ENCODE measurements at places on chromosomes 3 and 15. TPM values are rescaled to one million over a fixed set of nuclear protein-coding genes. Genes with fewer than 3 reads are reported as not detected.

OTOL1 gene
- total RNA-seq, result not detected

MRAS gene
- 0.07 TPM for total RNA-seq

LIPC gene
- 1.2 TPM for total RNA-seq

ZNF445 gene
- 16.3 TPM for total RNA-seq

UCN2 gene
- total RNA-seq, result not detected

ACSBG1 gene
- not detected for total RNA-seq

DPPA4 gene
- 1.4 TPM for total RNA-seq

OXTR gene
- total RNA-seq, result 2.0 TPM

HYAL1 gene
- total RNA-seq, result not detected

CCR3 gene
- total RNA-seq, result not detected

UROC1 gene
- total RNA-seq, result not detected

VPS8 gene
- total RNA-seq, result 30.2 TPM

NME9 gene
- 0.45 TPM for total RNA-seq

GOLGA8S gene
- 0.16 TPM for total RNA-seq

ZNF660 gene
- 1.0 TPM for total RNA-seq

COL6A6 gene
- not detected for total RNA-seq

NOX5 gene
- not detected for total RNA-seq

SLC12A1 gene
- total RNA-seq, result not detected

ADCY5 gene
- not detected for total RNA-seq

DLL4 gene
- total RNA-seq, result not detected

ACAN gene
- not detected for total RNA-seq

NPAP1 gene
- not detected for total RNA-seq

ZNF80 gene
- 1.8 TPM for total RNA-seq

PLCH1 gene
- total RNA-seq, result 0.20 TPM

FBXO40 gene
- total RNA-seq, result not detected

PTPRG gene
- total RNA-seq, result not detected

NAALADL2 gene
- total RNA-seq, result not detected

ZBTB47 gene
- total RNA-seq, result 0.43 TPM

HTR3E gene
- not detected for total RNA-seq

TPRG1 gene
- 3.0 TPM for total RNA-seq

SLC9C1 gene
- total RNA-seq, result not detected

SELENOS gene
- 18.8 TPM for total RNA-seq

FANCD2OS gene
- total RNA-seq, result not detected

CHMP2B gene
- 22.7 TPM for total RNA-seq

HRH1 gene
- 0.59 TPM for total RNA-seq

IP6K2 gene
- 48.0 TPM for total RNA-seq

SOX2 gene
- total RNA-seq, result not detected

TUSC7 gene
- not detected for total RNA-seq

CLDN18 gene
- total RNA-seq, result not detected

SPINK8 gene
- total RNA-seq, result not detected

CPEB1 gene
- total RNA-seq, result 1.6 TPM

C3orf49 gene
- not detected for total RNA-seq

Measured in activated CD8-positive, alpha-beta T cell treated with anti-CD3 and anti-CD28 coated beads for 36 hours (primary cell).